Iris pigment epithelial cell (primary cell): ENCODE measurements at places on chromosomes 6 and 20.

GRCh38 chr6:78910010-78910409, 42.7 kb downstream of the IRAK1BP1 start:
- no peak for DNase-seq

DNA sequence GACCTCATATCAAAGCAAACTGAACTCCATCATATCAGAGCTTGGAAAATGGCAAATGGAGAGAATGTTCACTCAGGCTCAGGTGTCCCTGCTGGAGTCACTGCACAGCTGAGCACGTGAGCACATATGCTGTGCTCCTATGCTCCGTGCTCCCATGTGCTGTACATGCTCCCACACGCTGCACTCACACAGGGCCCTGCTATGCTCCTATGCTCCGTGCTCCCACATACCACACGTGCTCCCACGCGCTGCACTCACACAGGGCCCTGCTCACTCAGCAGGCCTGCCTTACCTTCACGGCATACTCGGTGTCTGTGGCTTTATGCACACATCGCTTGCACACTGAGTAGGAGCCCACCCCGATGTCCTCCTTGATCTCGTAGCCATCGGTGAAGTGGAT, 65.7 kb upstream of the MPC1 start:
- DNase-seq = no peak

GRCh38 chr6:46170357-46171289, at the start of gene ENPP5:
TSS of gene ENPP5 (minus strand) at chr6:46170980. CDS start at chr6:46168262, 2,718 bp downstream.
- peak; percentile 9 for DNase-seq

DNA sequence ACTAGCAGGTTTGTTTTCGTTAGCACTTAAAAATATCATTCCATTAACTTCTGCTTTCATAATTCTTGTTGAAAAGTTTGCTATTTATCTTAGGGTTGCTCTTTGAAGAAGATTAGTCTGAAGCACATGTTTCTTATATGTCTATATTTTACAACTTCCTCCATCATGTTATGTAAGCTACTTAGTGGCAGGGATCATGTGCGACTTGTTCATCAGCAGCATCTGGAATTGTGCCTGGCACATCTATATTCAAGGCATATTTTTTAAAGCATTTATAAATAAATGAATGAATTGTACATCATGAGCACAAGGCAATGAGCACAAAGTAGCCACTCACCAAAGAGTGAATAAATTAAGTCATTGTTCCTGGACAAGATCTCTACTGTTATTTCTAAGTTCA, 187.2 kb upstream of the COL21A1 start:
- no peak for DNase-seq

DNA sequence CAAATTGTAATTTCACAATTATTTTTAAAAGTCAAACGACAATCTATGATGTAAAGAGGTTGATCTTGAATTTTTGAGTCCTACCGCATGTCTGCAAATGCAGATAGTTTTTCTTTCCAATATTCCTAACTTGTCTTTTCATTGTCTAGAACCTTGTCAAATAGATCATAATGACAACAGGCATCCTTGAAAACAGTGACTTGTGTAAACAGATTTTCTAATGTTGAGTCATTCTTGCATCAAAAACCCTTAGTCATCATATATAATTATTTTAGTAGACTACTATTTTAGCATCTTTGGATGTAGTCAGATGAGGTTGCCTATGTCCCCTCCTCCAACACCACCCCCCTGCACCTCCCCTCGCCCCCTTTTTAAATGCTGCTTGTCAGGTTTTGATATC, 43.8 kb downstream of the BMP6 start:
- peak; percentile 53 for DNase-seq

- DNase-seq = no peak
These were observed 1.5 kb downstream of the DLL1 start for GRCh38 chr6:170289180-170289931.

DNA sequence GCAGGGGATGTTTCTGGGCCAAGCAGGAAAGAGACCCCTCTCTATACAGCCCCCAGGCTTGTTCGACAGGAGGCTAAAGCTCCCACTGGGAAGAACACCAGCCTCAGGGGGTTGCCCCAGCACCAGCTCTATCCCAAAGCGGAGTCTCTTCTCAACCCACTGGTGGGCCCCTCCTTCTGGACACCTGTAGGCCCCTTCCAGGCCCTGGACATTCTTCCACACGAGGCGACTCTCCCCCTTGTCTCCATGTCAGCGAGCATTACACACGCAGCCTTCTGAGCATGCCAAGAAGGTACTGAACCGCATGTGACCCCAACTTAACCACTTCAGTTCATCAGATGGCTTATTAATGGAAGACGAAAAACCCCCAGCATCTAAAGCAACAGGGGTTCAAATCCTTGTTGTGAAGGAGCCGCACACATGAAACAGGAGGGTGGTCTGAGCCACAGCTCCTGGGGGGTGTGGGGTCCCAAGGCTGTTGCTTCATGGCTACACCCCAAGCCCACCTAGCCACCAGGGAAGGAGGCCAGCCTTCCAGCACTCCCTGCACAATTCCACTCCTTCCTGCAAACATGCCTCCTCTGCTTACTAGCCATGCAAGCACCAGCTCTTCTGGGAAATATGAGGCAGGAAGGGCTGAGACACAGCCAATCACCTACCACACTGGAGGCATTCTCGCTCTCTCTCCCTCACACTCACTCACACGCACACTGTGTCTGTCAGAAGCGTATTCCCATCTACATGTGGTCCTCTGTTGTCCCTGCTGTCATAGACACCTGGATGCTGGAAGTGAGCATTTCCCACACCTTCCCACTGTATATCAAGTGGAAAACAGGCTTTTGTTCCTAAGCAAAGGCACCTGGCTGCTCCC, 104.5 kb downstream of the NOL4L start:
- peak; percentile 73 for DNase-seq

GRCh38 chr20:24814556-24815195, 134.4 kb upstream of the CST7 start:
- DNase-seq = no peak
